ENCODE measurements at places on chromosomes 12 and 14.

DNA sequence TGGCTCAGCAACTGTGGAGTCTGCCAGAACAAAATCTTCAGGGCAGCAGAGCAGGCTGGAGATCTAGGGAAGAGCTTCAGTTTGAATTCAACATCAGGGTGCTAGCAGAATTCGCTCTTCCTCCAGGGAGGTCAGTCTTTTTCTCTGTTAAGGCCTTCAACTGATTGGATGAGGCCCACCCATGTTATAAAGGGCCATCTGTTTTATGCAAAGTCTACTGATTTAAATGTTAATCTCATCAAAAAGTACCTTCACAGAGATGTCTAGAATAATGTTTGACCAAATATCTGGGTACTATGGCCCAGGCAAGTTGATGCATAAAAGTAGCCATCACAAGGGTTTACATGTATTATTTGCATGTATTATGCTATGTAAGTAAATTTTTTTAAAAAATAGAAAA lies 378.4 kb downstream of the BTG1 start:
- H3K4me1 ChIP-seq = no peaks in the 10 kb centered on the region
- no peak overlapping the region for H3K4me3 ChIP-seq
- no peaks in the 10 kb centered on the region for H3K27me3 ChIP-seq
- no peak overlapping the region for H3K27ac ChIP-seq
- DNase-seq = no peak
- H3K36me3 ChIP-seq = no peaks in the 10 kb centered on the region

- no peak overlapping the region for H3K27ac ChIP-seq
- no peak for DNase-seq
- no peaks in the 10 kb centered on the region for H3K36me3 ChIP-seq
- H3K4me3 ChIP-seq = no peak overlapping the region
- H3K4me1 ChIP-seq = no peaks in the 10 kb centered on the region
Observed at GRCh38 chr12:65432114-65432513, 153.6 kb downstream of the MSRB3 start.

- no peak for DNase-seq
- H3K4me1 ChIP-seq = peaks cover 4% of the 10 kb centered on the region
- H3K27me3 ChIP-seq = no peaks in the 10 kb centered on the region
- peak overlapping the region; percentile 34 for H3K27ac ChIP-seq
Observed at GRCh38 chr14:31371646-31372045, 48.7 kb downstream of the HEATR5A start.

GRCh38 chr12:50981319-50982239 lies 29.2 kb downstream of the HIGD1C start:
- peaks cover 27% of the 10 kb centered on the region for H3K36me3 ChIP-seq
- peaks cover 41% of the 10 kb centered on the region for H3K4me1 ChIP-seq
- no peak for DNase-seq
- H3K27ac ChIP-seq = no peak overlapping the region

DNA sequence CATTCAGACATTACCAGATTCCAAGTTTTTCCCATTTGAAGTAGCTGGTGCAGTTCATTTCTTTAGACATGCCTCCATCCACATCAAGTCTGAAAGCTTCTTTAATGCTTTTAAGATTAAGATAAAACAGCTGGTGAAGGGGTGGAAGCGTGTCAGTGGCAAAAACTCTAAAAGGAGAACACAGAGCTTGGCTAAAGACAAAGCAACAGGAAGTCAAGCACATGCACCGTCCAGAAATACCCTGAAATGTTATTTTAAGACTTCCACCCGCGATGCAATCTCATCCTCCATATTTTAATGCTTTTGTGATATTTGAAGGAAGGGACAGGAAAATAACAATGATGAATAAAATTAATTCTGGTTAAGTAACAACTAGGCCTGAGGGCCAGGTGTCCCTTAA lies 31.8 kb downstream of the PPM1H start:
- no peaks in the 10 kb centered on the region for H3K27me3 ChIP-seq
- no peaks in the 10 kb centered on the region for H3K36me3 ChIP-seq
- no peaks in the 10 kb centered on the region for H3K4me1 ChIP-seq
- H3K4me3 ChIP-seq = no peak overlapping the region
- H3K27ac ChIP-seq = no peak overlapping the region
- DNase-seq = no peak

DNA sequence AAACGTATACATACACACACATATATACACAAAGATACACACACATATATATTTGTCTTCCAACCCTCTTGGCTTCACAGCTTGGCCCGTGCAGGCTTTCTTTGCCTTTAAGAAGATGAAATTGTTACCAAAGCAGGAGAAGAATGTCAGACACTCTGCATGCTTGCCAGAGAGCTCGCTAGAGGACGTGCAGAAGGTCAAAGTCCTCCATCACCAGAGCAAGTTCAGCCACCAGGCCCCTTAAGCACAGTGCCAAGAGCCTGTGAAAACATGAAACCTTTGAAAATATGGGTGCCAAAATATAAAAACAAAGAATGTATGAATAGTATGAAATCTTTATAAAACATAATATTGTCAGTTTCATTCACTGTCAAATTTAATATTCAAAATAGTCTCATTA lies 14.9 kb upstream of the MCRS1 start:
- H3K4me1 ChIP-seq = peaks cover 15% of the 10 kb centered on the region
- H3K4me3 ChIP-seq = no peak overlapping the region
- no peak overlapping the region for H3K27ac ChIP-seq

DNA sequence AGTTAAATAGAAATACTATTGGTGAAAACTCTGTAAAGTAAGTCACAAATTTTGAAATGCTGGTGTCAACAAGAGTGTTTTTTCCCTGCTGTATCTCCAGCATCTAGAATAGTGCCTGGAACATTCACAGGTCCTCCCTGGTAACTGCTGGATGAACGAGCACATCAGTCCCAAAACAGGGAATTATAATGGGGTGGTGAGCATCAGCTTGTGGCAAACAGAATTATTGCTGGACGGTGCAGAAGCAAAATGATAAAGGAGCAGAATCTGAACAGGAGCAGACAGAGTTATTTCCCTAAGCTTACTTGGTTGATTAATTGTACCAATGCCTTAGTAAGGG lies 129.9 kb downstream of the GRIP1 start:
- H3K4me3 ChIP-seq = no peak overlapping the region
- peaks cover 1% of the 10 kb centered on the region for H3K27me3 ChIP-seq
- no peak for DNase-seq

DNA sequence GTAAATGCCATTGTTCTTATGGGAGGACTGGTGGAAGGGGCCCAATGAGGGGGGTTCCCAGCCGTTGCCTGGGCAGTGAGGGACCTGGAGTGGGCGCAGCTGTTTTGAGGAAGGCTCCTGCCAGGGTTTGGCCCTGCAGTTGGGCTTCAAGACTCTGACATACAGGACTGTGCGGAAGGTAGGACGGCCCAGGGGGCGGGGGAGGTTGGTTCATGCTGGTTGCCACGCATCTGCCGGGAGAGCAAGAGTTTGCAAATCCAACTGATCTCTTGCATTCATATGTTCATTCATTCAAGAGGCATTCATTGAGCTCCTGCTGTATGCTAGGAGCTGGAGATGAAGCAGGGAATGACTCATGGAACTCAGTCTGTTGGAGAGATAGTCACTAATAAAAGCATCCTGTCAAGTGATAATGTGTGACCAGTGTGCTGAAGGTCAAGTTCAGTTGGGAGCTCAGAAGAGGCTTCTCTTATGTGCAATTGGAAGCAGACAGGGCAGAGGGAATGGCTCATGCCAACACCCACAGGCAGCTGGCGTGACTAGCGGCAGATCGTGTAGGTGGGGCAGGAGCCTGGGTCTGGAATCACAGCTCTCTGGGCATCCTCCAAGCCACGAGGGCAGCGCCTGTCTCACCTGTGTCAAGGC lies 7.8 kb downstream of the SH2B3 start:
- H3K27me3 ChIP-seq = no peaks in the 10 kb centered on the region
- peak overlapping the region; percentile 55 for H3K27ac ChIP-seq
- no peak for DNase-seq
- peaks cover 65% of the 10 kb centered on the region for H3K4me1 ChIP-seq
- H3K36me3 ChIP-seq = peaks cover 44% of the 10 kb centered on the region

- no peak overlapping the region for H3K4me3 ChIP-seq
- peaks cover 9% of the 10 kb centered on the region for H3K4me1 ChIP-seq
- no peaks in the 10 kb centered on the region for H3K36me3 ChIP-seq
- peaks cover 61% of the 10 kb centered on the region for H3K27me3 ChIP-seq
- peak; percentile 24 for DNase-seq
Observed at GRCh38 chr12:3493043-3493858, 2.2 kb downstream of the PRMT8 start.

- H3K4me1 ChIP-seq = no peaks in the 10 kb centered on the region
- no peaks in the 10 kb centered on the region for H3K27me3 ChIP-seq
- no peak for DNase-seq
- no peak overlapping the region for H3K4me3 ChIP-seq
- no peak overlapping the region for H3K27ac ChIP-seq
Observed at GRCh38 chr12:22116376-22116775, 70.4 kb downstream of the CMAS start.

GRCh38 chr12:119700078-119700477 lies 32.1 kb downstream of the PRKAB1 start:
- no peak for DNase-seq
- H3K27me3 ChIP-seq = no peaks in the 10 kb centered on the region
- H3K4me1 ChIP-seq = no peaks in the 10 kb centered on the region
- no peak overlapping the region for H3K27ac ChIP-seq

- H3K27ac ChIP-seq = no peak overlapping the region
- peaks cover 4% of the 10 kb centered on the region for H3K27me3 ChIP-seq
- no peak for DNase-seq
- no peaks in the 10 kb centered on the region for H3K4me1 ChIP-seq
- H3K36me3 ChIP-seq = no peaks in the 10 kb centered on the region
Observed at GRCh38 chr12:57985685-57986084, 44.3 kb downstream of the ATP23 start.

DNA sequence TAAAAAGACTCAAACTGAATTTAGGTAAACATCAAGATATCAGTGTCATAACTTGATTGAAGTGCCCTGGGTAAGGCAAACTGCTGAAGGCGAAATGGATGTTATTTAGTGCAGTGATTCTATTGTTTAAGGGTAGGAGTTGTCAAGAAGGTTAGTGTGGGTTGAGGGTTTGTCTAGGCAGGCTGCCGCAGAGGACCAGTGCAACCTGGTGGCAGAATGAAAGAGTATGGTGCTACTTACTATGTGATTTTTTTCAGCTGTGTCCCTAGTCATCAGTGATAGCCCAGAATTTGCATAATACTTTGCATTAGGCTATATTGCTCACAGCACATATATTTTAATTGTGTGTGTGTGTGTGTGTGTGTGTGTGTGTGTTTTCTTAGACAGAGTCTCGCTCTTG lies 1127.0 kb downstream of the GALC start:
- no peaks in the 10 kb centered on the region for H3K4me1 ChIP-seq
- no peak overlapping the region for H3K27ac ChIP-seq
- no peaks in the 10 kb centered on the region for H3K27me3 ChIP-seq
- H3K4me3 ChIP-seq = no peak overlapping the region
- no peak for DNase-seq

DNA sequence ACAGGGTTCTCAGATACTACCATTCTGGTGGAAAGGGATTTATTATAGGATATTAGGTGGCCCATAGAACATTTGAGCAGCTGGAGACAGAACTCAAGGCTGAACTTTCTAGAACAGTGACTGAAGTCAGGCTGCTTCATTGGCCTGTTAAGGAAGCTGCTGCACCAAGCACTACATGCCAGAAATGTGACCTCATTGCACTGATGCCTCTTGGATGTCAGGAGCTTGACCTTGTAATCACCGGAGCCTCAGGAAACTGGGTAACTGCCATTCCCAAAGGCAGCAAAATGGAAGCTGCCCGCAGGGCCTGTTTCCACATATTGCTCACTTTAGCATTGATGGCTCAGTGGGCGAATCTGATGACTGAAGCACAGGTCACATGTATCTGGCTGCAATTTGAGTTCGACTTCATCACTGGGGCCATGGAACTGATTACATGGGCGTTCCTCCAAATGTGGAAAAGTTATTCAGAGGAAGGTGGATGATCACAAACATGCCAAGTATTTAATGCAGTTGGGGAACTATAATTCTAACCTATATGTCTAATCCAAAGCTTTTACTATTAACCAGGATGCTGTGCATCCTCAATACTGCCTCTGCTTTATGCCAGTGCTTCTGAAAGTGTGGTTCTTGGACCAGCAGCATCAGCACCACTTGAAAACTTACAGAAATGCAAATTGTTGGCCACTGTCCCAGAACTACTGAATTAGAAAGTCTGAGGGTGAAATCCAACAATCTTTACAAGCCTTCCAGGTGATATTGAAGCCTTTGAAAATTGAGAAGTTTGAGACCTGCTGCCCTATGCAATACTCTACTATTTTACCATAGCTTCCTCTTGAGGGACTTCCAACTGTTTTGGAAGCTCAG lies 337.2 kb upstream of the NAV3 start:
- H3K4me3 ChIP-seq = no peak overlapping the region
- no peaks in the 10 kb centered on the region for H3K27me3 ChIP-seq
- H3K36me3 ChIP-seq = no peaks in the 10 kb centered on the region
- H3K4me1 ChIP-seq = no peaks in the 10 kb centered on the region
- no peak overlapping the region for H3K27ac ChIP-seq

DNA sequence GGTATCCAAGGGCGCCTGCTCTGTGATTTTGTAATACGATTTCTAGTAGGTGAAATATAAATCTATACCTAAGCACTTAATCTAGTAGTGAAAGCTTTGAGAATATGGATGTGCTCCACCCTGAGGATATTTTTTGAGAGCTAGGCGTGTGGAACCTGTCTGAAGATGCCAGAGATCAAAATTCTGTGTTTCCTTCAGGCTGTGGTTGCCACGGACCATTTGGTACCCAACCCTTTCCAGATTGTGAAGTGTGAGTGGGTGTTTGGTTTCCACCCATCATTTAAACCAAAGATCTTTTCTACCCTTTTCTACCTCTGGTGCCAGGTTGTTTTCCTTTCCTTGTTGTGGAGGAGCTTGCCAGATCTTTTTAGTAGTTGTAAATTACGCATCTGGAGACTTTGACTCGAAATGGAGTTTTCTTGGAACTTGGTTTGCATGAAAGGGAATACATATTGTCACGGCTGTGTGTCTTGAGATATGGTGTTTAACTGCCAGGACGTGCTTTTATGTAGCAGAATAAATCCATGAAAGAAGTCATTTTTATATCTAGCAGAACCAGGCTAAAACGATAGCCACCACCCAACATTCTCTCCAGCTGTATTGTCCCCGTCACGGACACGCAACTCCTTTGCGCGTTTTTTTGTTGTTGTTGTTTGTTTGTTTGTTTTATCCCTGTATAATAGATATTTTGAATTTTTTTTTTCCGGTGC lies 2.2 kb downstream of the LRFN5 start:
- peaks cover 22% of the 10 kb centered on the region for H3K4me1 ChIP-seq
- H3K4me3 ChIP-seq = no peak overlapping the region
- DNase-seq = no peak
- peaks cover 67% of the 10 kb centered on the region for H3K27me3 ChIP-seq
- H3K36me3 ChIP-seq = no peaks in the 10 kb centered on the region

DNA sequence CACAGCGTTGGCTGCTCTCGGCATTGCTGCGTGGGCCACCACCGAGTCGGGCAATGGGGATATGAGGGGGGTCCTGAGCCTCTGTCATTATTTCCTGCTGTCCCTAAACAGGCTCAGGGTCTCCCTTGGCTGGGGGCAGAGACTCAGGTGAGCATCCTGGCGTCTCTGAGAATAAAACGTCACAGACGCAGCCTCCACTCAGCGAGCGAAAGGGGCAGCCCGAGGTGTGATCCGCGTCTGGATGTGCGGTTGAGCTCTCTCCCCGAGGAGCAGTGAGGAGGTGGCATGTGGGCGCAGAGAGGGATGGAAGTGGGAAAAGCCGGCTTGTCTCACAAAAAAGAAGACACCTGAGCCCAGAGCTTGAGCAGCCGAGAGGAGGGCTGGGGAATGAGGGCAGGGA lies 62.6 kb downstream of the GALNT9 start:
- H3K36me3 ChIP-seq = no peaks in the 10 kb centered on the region
- no peaks in the 10 kb centered on the region for H3K27me3 ChIP-seq
- DNase-seq = no peak
- H3K27ac ChIP-seq = no peak overlapping the region
- no peaks in the 10 kb centered on the region for H3K4me1 ChIP-seq

- H3K4me1 ChIP-seq = peaks cover 28% of the 10 kb centered on the region
- peak; percentile 45 for DNase-seq
- H3K4me3 ChIP-seq = peak overlapping the region; percentile 67
- peaks cover 19% of the 10 kb centered on the region for H3K27me3 ChIP-seq
Observed at GRCh38 chr12:48818831-48819590, 715 bp downstream of the CACNB3 start.

Measured in activated CD8-positive, alpha-beta T cell treated with anti-CD3 and anti-CD28 coated beads for 36 hours (primary cell).